ENCODE measurements at places on chromosomes 2 and 18.

DNA sequence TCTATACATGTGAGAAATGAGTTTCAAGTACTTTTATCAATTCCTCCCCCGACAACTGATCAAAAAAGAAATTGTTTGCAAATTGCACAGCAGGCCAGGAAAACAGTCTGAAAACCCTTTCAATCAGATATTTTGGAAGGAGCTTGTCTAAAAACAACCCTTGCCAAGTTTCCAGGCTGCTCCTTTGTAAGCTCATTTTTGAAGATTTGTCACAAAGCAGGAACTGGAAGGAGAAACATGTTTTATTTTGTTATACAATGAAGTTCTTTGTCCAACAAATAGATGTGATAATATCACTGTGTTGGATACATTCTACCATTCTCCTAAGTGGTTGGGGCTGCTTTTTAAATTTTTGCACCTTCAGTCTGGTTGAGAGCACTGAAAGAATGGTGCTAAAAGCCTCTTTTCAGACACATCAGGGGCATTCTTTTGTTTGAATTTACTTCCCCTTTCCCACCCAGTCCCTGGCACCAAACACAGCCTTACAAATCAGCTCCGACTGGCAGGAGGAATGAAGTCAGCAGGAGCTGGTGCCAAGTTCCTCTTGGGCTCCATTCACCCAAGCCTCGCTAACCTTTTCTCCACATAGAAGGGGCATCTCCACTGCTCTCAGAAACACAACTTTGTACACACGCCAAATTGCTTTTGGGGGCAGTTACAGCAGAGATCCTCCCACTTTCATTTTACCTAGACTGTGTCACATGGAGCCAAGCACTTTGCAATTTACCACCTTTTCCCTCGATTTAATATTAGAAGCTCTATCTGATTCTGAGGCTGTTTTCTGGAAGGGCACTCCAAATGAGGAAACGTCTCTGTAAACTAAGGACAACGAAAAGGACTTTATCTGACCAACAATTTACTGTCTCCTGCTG is 88.0 kb downstream of the C1D start:
- DNase-seq: no peak

DNA sequence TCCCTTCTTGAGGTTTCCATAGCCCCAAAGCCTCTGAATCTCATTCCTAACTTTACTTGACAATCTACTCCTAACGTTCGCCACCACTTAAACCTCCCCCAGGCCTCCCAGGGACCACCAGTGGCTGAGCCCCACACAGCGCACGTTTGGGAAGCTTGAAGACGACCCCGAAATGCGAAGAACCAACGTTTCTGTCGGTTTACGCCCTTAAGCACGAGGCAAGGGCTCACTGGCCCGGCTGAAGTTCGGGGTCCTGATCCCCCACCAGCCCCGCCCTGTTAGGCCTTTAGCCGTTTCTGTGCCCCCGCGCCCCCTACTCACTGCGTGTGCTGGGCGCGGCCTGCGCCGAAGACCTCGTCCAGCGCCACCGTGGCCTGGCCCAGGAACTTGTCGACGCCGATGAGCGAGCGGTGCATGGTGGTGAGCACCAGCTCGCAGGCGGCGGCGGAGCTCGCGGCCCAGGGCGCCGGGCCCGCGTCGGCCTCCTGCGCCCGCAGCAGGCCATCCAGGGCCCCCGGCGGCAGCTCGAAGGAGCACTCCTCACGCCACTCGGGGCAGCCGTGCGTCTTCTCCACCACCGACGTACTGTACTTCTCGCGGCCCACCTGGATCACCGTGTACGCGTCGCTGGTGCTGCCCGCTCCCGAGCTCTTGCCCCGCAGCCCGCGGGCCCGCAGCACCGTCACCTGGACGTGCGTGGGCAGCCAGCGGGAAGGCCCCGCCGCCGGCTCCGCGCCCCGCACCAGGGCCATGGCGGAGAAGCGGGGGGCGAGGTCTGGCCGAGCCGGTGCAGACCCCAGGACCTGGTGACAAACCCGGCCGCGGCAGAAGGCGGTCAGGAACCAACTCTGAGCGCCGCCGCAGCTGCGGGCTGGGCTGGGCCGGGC is 479 bp downstream of the RAB11FIP5 start:
- DNase-seq: peak; percentile 22

- DNase-seq: no peak
These were observed 516.7 kb downstream of the KCNJ3 start for GRCh38 chr2:155215037-155215707.

DNA sequence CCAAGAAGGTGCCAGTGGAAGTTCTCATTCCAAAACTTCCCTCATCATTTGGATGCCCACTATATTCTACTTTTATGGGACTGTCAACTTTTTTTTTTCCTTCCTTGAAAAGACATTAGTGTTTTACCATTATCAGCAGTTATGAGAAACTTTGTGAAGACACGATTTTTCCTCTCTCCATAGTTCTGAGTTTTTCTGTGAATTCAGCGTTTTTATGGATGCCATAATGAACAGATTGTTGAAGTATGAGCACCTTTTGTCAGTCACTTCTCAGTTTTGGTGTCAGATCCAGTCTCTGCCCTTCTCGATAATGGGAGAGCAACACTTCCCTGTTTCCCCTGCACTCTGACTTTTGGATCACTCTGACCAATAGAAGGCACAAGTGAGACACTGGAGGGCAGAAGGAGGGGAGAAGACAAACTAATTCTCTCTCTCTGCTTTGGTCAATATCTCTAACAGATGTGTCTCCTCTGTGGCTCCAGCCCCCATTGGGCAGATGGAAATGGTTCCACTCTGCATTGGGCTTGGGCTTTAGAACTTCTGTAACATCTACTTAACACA is 53.5 kb upstream of the FN1 start:
- DNase-seq: no peak

DNA sequence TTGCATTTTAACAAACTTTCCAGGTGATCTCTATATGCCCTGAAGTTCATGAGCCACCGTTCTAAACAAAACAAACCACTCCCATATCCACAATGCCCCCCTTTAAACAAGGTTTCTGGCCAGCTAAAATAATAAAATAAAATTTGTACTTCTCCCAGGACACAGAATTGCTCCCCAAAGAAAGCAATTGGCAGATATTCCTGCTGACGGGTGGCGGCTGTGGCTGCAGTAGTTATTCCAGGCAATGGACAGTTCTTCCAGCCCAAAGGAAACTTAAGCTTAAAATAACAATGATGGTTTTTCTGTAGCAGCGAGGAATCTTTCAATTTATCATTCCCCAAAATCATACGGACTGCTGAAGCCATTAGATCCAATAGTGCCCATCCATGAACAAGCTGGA is 260.5 kb upstream of the ZNF521 start:
- DNase-seq: no peak

DNA sequence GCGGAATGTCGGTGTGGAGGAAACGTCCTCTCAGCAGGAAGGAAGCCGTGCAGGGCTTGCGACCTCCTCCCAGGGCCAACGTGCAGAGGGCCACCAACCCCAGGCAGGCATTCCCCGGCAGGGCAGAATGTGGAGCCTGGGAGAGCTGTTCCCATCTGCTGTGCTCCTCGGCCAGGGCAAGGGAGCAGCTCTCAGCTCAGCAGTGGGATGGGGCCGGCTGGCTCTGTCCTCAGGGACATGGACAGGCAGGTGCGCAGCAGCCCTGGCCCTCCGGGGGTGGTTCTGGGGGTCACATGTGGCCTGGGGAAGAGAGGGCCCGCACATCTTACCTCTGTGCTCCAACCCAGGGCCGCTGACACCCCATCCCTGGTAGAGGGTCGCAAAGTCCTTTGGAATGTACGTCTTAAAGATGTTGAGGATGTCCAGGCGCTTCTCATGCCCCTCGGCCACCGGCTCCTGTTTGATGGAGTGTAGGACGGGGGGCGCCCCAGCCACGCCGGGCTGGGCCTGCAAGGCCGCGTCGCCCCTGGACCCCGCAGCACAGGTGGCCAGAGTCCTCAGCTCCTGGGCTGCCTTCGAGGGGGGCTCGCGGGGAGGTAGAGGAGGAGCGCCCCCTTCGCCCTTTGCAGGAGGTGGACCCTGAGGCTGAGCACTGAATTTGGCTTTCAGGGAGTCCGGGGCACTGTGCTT is 116.4 kb downstream of the ZNF516 start:
- DNase-seq: no peak

- DNase-seq: no peak
These were observed 29.7 kb upstream of the PID1 start for GRCh38 chr2:229300790-229301189.

- DNase-seq: no peak
These were observed 23.5 kb downstream of the HADHB start for GRCh38 chr2:26268213-26268612.

Data from NCI-H2081 (cell line).